ENCODE measurements at places on chromosomes 5 and 9. TPM values are rescaled to one million over a fixed set of nuclear protein-coding genes. Genes with fewer than 3 reads are reported as not detected.

DNA sequence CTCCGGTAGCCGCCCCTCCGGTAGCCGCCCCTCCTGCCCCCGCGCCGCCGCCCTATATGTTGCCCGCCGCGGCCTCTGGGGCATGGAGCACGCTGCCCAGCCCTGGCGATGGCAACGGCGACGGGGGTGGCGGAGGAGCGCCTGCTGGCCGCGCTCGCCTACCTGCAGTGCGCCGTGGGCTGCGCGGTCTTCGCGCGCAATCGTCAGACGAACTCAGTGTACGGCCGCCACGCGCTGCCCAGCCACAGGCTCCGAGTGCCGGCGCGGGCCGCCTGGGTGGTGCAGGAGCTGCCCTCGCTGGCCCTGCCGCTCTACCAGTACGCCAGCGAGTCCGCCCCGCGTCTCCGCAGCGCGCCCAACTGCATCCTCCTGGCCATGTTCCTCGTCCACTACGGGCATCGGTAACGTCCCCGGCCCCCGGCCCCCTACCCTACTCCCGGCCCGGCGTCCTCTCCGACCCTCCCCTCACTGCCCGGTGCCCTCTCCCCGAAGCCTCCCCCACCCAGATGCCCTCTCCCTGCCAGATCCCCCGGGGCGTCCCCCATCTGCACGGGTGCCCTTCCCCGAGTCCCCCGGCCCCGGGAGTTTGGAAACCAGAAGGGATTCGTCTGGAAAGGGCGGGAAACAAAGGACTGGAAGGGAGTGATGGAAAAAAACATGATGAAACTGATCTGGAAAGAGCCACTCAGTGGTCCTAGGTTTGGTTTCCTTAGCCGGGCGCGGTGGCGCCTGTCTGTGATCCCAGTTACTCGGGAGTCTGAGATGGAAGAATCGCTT, 417 bp downstream of the SRD5A1 start:
- peak; percentile 83 for DNase-seq

AMBP gene
- total RNA-seq: 0.68 TPM

GRCh38 chr5:76192837-76193236, 109.7 kb downstream of the SV2C start:
- DNase-seq: no peak

GRCh38 chr5:145554399-145554798, 280.7 kb downstream of the PRELID2 start:
- DNase-seq: no peak

GRCh38 chr5:14776602-14777001, 95.0 kb downstream of the ANKH start:
- no peak for DNase-seq

HNRNPAB gene
- total RNA-seq: 388 TPM

ENG gene
- 4.0 TPM for total RNA-seq

GADD45G gene
- total RNA-seq: 9.6 TPM

DNA sequence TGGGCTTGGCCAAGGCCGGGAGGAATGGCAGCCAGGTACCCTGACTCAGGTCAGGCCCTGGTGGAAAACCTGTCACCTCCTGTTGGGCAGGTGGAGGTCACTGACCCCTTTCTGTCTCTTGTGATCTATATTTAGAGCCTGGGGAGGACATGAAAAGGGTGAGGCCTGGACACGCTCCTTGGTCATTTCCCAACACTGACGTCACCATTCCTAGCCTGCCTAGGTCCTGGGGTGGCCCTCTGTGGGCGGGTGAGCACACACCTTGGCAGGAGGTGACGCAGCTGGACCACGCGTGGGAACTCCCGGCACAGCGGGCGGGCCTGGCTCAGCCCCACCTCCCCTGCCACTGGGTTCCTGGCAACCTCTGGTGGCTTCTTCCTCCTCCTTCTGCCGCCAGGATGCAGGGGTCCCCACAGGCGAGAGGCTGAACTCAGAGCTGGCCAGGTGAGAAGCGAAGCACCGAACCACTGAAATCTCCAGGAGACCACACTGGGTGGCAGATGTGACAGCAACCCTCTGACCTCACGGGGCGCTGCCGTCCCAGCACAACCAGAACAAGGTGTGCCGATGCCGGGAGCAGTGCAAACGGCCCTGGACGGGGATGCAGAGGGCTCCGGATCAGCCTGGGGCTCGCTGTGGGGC, 6.4 kb upstream of the RALGDS start:
- DNase-seq: no peak

- DNase-seq: no peak
Measured at GRCh38 chr9:78881295-78881694, 584.4 kb downstream of the PSAT1 start.
